ENCODE measurements at places on chromosomes 6 and 20. TPM values are rescaled to one million over a fixed set of nuclear protein-coding genes. Genes with fewer than 3 reads are reported as not detected.

Gene RIMS1
- 56.7 TPM for total RNA-seq

Gene RAET1L
- total RNA-seq: not detected

Gene NSFL1C
- 48.7 TPM for total RNA-seq

Gene GRIK2
- 88.6 TPM for total RNA-seq

Gene ADAM33
- 42.6 TPM for total RNA-seq

Gene TP53TG5
- not detected for total RNA-seq

Gene MCCD1
- not detected for total RNA-seq

Gene LY6G6F
- total RNA-seq: not detected

Gene NR2E1
- total RNA-seq: 48.3 TPM

Gene HSF2
- 58.1 TPM for total RNA-seq

Gene POU5F1
- total RNA-seq: not detected

Gene ZBTB46
- total RNA-seq: 12.1 TPM

Gene HELZ2
- 25.6 TPM for total RNA-seq

Gene SLC26A8
- 1.4 TPM for total RNA-seq

Gene HLA-DOA
- 0.71 TPM for total RNA-seq

Gene RAMACL
- 5.2 TPM for total RNA-seq

Gene VGLL2
- 2.8 TPM for total RNA-seq

Gene TRIM39
- total RNA-seq: 11.2 TPM

Gene MAN1A1
- 93.4 TPM for total RNA-seq

Gene NDUFAF5
- 36.1 TPM for total RNA-seq

Gene SPDEF
- 1.8 TPM for total RNA-seq

Measured in camera-type eye (tissue), 1 donor.